ENCODE measurements at places on chromosomes 1 and 21.

GRCh38 chr1:203084588-203085527 lies 954 bp downstream of the MYOG start:
- no peak for DNase-seq

GRCh38 chr1:186530109-186530508 lies 69.2 kb upstream of the PDC start:
- DNase-seq, result no peak

DNA sequence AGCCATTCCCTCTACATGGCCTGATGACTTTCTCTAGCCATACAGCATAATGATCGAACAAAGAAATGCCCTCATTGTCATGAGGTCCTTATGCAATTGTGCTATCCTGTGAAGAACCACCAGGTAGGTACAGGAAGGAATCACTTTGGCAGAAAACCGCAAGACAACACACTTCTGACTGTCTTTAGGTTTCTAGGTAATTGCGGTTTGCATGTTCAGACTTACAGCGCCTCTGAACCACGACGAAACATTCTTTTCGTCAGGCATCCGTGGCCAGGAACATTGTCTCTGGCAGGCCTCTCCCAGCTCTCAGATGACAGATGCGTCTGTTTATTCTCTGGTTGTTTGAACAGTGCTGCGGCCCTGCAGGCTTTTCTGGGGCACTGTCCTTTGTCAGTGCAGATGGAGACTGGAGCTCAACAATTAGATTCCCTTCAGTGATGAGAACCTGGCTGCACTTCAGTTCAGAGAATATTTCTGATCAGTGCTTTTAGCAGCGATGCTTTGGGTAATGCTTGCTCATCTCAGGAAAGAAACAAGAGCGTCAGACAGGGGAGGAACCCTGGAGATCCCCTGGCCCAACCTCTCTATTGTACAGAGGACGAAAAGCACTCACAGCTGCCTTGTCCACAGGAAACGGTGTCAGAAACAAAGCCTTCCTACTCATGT lies 63.4 kb downstream of the B3GALT5 start:
- no peak for DNase-seq

- DNase-seq, result no peak
Observed at GRCh38 chr1:193299038-193299437, 112.6 kb upstream of the B3GALT2 start.

DNA sequence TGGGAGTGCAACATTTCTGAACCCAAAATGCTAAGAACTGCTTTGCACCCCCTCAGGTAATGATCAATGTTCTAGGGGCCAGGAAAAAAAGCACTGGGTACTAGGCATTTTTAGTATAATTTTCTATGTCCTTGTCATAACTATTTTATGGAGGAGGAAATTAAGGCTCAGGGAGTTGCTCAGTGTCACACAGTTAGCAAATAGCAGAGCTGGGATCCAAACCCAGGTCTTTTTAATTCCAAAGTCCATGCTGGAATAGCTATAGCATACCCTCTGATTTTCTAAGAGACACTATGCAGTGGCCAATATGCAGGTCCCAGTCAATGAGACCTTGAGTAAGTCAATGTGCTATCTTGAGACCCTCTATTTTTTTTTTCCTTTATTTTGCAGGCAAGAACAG lies 394.5 kb upstream of the USP24 start:
- DNase-seq, result no peak

DNA sequence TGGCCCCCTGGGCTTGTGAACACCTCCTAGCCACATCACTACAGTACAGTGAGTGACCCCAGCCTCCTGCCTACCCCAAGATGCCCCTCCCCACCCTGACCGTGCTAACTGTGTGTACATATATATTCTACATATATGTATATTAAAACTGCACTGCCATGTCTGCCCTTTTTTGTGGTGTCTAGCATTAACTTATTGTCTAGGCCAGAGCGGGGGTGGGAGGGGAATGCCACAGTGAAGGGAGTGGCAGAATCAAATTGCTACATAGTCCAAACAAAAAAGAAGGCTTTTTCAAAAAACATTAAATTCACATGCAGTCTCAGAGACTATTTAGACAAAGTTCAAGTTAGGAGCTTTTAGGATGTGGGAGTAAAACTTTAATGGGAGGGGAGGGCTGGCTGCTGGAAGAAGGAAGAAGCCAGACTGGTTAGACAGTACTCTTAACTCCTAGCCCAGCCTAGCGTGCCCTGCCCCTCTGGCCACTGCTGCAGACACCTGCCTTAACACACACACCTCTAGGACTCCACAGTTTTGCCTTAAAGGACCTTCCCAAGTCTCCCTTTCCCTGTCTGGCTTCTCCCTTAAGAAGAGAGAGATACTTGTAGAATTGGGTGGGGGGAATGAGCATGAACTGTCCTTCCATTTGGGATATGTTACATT lies 9.4 kb downstream of the PEA15 start:
- DNase-seq, result no peak

DNA sequence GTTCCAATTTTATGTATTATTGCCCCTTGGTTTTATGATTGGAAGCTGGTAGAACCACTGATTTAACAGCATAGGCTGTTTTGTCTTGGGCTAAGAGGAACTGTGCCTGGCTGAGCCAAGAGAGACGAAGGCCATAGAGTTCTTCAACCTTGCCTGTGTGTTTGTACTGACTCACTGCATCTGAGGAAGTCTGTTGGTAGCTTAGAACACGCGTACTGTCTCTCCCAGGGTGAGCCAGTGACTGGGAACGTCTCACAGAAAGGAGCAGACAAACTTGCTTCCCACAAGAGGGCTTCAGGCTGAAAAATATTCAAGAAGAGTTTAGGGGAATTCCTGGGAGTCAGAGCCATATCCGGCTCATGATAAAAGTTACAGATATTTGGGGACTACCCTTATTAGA lies 14.9 kb downstream of the TMEM51 start:
- no peak for DNase-seq

DNA sequence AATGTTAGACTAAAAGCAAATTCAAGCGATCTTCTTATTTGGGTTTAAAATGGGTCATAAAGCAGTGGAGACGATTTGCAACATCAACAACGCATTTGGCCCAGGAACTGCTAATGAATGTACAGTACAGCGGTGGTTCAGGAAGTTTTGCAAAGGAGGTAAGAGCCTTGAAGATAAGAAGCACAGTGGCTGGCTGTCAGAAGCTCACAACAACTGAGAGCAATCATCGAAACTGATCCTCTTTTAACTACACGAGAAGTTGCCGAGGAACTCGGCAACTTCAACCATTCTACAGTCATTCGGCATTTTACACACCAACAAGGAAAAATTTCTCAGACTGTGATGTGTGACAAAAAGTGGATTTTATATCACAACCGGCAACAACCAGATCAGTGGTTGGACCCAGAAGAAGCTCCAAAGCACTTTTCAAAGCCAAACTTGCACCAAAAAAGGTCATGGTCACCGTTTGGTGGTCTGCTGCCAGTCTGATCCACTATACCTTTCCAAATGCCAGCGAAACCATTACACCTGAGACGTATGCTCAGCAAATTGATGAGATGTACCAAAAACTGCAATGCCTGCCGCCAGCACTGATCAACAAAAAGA lies 47.9 kb downstream of the ASH1L start:
- DNase-seq, result no peak

GRCh38 chr1:44786138-44786840 lies 1.7 kb downstream of the BEST4 start:
- DNase-seq, result peak; percentile 73

DNA sequence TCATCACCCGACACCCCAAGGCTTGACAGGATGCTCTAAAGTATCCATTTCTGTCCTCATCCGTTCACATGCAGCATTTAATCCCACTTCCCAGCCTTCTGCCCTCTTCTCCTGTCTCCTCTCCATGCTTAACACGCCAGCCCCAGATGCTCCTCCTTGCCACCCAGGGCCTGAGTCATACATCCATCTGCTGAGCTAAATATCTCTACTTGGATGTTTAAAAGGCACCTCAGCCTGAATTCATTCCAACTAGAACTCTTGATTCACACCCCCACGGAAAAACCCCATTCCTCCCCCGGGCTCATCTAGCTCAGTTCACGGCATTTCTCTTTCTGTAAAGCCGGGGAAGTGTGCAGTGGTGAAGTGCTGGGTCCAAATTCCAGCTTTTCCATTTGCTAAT lies 27.7 kb downstream of the TEX35 start:
- DNase-seq, result no peak

- no peak for DNase-seq
Observed at GRCh38 chr1:38918568-38918967, 23.1 kb downstream of the RHBDL2 start.

GRCh38 chr1:194473766-194474165 lies 1287.4 kb upstream of the B3GALT2 start:
- DNase-seq, result no peak

- DNase-seq, result no peak
Observed at GRCh38 chr1:33875862-33876261, 12.0 kb downstream of the HMGB4 start.

- no peak for DNase-seq
Observed at GRCh38 chr21:45356251-45356650, 48.7 kb upstream of the COL18A1 start.

- DNase-seq, result no peak
Observed at GRCh38 chr21:45192332-45192731, 95.4 kb downstream of the POFUT2 start.

DNA sequence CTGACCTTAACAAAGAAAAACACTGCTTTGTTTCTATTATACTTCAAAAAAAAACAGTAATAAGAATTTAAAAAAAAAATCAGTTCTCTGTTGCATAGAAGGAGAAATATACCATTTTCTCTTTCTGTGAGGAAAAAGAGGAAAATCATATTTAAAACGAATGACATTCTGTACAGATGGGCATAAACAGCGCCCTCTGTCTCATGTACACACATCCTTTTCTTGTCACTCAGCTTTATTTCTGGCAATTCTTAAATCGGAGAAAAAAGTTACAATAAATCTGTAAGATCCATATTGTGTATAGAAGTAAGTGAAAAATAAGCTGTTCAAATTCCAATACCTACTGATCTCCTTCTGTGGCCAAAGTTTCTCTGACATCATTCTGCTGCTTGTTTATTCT lies 245.4 kb downstream of the SMYD3 start:
- no peak for DNase-seq

DNA sequence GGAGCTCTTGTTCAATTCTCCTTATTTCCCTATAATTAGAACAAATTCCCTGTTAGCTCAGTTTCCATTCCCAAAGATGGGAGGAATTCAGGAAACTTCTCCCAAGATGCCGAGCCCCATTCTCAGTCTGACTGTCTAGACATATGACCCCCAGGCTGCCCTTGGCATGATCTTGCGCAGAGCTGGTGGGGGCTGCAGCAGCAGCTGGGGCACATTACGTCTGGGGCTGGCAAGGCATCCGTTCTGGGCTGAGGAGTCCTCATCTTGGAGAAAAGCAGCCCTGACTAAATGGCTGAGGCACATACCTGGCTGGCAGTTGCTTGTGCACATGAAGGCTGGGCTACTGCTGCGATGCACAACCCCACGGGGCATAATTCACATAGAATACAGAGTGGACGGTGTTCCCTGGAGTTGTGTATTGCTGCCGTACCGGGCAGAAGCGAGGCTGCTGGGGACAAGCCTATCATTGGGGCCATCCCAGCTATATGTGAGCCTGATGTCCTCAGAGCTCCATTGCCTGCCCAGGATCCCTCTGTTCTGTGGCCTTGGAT lies 36.4 kb upstream of the TRABD2B start:
- DNase-seq, result no peak

DNA sequence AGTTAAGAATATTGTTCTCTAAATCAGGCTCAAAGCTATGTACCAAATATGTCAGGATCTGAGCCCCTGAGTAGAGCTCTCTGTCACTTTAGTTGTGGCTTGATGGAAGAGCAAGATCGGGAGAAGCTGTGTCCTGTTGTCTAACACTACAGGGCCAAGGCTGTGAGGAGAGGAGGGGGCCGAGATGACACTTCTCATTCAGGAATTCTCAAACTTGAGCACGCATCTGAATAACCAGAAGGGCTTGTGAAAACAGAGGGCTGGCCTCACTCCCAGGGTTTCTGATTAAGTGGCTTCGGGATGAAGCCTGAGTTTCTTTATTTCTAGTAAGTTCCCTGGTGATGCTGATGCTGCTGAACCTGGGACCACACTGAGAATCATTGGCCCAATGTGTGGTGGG lies 209.2 kb upstream of the DAB1 start:
- DNase-seq, result no peak

DNA sequence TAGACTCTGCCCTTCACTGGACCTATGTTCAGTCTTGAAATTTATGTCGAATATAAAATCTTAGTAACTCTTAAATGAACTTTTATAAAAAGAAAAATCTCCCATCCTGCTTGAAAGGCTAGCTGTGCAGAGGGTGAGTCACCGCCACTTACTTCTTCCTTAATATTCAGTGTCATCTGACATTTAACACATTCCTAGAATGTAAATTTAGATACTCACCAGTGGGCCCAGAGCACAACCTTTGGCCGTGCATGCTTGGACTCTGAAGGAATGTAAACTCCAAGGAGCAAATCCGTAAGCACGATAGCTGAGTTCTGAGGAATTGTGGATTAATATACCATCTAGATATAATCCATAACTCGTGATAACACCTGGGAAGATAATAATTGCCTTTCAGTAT lies 403.3 kb downstream of the KCTD3 start:
- no peak for DNase-seq

GRCh38 chr1:40360631-40361030 lies 12.9 kb upstream of the SMAP2 start:
- DNase-seq, result no peak

DNA sequence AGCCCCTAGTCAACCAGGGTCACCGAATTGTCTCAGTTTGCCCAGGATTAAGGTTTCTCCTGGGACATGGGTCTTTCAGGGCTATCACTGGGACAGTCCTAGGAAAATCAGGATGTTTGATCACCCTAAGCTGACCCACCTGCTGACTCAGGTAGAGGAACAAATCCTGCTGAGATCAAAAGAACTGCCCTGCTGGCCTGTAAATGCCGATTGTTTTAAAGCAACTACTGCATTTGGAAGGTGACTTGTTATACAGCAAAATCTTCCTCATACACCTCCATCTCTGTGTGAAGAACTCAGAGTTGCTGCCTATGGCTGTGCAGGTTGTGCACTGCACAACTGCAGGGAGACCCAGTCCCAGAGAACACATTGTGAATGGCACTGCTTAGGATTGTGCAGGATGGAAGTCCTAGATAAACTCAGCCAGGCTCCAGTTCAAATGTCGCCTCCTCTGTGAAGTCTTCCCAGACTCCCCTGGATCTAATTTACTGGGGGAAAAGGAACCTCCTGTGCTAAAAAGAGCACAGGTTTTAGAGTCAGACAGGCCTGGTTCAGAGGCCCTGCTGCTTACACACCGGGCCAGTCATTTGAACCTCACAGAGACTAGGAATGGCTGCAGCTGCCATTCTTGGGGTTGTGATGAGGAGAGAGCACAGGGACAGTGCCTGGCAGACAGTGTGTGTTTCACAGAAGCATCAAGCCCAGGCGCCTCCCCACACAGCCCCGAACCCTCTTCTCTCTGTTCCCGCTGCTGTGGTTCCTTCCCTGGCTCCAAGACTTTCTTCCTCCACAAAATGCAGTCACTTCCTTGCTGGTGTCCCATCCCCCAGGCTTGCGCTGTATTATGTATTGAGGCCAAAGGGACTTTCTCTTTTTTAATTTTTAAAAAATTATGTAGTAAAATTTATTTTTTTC lies 23.2 kb upstream of the LRP8 start:
- DNase-seq, result no peak
